ENCODE measurements at places on chromosomes 3 and 15.

GRCh38 chr15:78241017-78241416 lies 6.7 kb upstream of the ACSBG1 start:
- peak; percentile 84 for DNase-seq

GRCh38 chr15:95894407-95894956 lies 436.0 kb upstream of the NR2F2 start:
- no peak for DNase-seq

- DNase-seq, result no peak
Observed at GRCh38 chr3:126523745-126524428, at the start of gene CHST13. Gene CHST13, plus strand, starts transcription at chr3:126524155. Its CDS starts 178 bp downstream, at chr3:126524333.

DNA sequence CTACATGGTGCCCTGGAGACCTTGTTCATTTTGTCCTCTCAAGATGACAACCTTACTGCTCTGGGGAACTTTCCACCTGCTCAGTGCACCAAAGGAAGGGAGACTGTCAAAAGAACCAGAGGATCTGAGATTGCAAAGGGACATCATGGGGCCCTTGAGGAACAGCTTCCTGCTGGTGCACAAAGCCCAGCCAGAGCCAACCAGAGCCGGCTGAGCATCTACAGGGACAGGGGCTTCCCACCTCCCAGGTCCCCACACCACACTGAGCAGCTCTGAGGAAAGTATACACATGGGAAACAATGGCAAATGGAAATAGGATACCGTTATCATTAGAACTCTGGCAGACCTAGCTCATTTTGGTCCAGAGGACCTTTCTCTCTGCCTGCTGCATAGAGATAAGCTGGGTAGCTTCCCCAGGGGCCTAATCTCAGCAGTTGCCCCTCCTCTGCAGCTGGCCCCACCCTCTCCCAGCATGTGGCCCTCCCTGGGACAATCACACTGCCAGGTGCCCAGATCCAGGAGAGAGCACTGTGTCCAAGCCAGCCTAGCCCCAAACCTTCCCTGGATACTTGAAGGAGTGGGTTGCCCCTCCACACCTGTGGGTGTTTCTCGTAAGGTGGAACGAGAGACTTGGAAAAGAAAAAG lies 123.4 kb upstream of the PRR20G start:
- no peak for DNase-seq

- DNase-seq, result no peak
Observed at GRCh38 chr15:71455107-71455506, 339.8 kb downstream of the THSD4 start.

Data from activated naive CD4-positive, alpha-beta T cell treated with Interleukin-2 at 50 U/mL for 16 hours (primary cell).